Stimulated activated CD8-positive, alpha-beta memory T cell treated with anti-CD3 and anti-CD28 coated beads, Interleukin-4, amount 100 ng/mL, for 24 hours (primary cell): ENCODE measurements at places on chromosomes 1 and 21.

DNA sequence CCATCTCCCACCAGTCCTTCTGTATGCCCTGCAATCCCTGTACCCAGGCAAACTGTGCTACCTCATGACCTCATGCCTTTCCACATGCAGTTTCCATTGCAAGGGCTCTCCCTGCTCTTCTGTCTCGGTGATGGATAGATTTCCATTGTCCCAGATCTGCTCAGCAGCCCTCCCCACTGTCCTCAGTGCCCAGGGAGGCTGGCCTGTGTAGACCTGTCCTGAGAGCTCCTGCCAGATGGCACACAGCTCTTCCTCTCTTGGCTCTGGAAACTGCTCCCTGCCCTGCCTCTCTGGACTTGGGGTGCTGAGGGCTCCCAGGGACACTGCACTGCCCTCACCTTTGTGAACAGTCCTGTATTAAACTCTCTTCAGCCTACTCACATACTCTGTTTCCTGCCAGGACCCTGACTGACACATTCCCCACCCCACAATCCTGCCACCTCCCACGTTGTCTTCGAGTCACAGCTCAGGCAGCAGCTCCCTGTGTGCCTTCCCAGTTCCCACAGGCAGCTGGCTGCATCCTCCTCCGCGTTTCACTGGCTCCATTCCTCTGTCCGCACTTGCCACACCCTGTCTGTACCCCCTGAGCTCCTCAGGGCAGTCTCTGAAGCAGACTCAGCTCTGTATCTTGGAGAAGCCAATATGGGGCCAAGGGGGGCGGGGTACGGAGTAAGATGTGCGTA lies 57.0 kb downstream of the SPATA46 start:
- DNase-seq: no peak

GRCh38 chr1:24940231-24940630 lies 10.2 kb upstream of the RUNX3 start:
- no peak for DNase-seq

GRCh38 chr1:57671750-57672149 lies 247.9 kb upstream of the DAB1 start:
- no peak for DNase-seq

GRCh38 chr1:104132382-104132973 lies 382.8 kb downstream of the AMY1C start:
- DNase-seq: no peak

DNA sequence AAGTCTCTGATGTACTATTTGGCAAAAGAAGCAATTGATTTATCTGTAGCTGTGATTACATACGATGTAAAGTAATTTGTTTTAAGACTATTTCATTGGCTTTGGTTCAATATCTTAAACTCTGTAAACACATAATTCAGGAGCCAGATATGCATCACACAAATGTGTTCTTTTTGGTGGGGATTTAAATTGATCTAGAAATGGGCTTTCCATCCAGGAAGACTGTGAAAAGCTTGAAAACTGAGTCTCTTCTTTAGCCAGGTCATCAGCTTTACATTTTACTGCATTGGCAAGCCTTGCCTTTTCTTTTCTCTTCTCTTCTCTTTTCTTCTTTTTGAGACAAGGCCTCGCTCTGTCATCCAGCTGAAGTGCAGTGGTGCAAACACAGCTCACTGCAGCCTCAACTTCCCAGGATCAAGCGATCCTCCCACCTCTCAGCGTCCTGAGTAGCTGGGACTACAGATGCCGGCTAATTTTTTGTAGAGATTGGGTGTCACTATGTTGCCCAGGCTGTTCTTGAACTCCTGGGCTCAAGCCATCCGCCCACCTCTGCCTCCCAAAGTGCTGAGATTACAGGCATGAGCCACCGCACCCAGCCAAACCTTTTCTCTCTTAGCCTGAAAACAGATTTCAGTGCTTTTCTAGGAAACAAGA lies 1.4 kb downstream of the RCAN3 start:
- no peak for DNase-seq
